Thoracic aorta (tissue), 2 donors: ENCODE measurements at places on chromosomes 1 and 21. TPM values are rescaled to one million over a fixed set of nuclear protein-coding genes. Genes with fewer than 3 reads are reported as not detected.

The PALMD gene
- 24.1 TPM for total RNA-seq

The LRRC71 gene
- not detected for total RNA-seq

The SLC35F3 gene
- total RNA-seq: not detected

The LEFTY2 gene
- 6.2 TPM for total RNA-seq

The GBP4 gene
- 20.2 TPM for total RNA-seq

The MKNK1 gene
- total RNA-seq: 118 TPM

The CYP4Z1 gene
- total RNA-seq: 1.1 TPM

- H3K36me3 ChIP-seq: no peaks in the 10 kb centered on the region
- no peaks in the 10 kb centered on the region for H3K4me1 ChIP-seq
- no peaks in the 10 kb centered on the region for H3K27me3 ChIP-seq
- no peak for DNase-seq
- no peak overlapping the region for H3K4me3 ChIP-seq
These were observed 510.4 kb upstream of the ZP4 start for GRCh38 chr1:238401144-238401543.

- H3K27ac ChIP-seq: peak overlapping the region; percentile 82
- no peak for DNase-seq
- H3K36me3 ChIP-seq: peaks cover 5% of the 10 kb centered on the region
- peak overlapping the region; percentile 67 for H3K4me3 ChIP-seq
- peaks cover 35% of the 10 kb centered on the region for H3K4me1 ChIP-seq
These were observed 61.4 kb downstream of the OLFML2B start for GRCh38 chr1:161962091-161962887.

DNA sequence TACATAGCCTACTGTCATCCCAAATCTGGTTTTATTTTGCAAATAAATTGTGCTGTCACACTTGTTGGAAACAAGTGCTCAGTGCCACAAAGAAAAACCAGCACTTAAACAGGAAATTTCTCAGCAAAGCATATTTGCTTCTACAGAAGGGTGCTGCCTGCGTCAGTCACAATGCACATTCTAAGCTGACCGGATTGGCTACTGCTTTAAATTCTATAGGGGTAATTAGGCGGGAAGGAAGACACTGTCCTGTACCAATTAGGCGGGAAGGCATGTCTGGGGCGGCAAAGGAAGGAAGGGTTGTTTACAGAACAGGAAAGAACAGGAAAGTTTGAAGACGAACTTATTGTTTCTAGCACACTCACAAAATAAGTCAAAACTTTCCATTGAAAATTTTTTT lies 2.8 kb downstream of the IFI16 start:
- no peaks in the 10 kb centered on the region for H3K27me3 ChIP-seq
- DNase-seq: no peak
- H3K4me1 ChIP-seq: peaks cover 32% of the 10 kb centered on the region
- peaks cover 7% of the 10 kb centered on the region for H3K36me3 ChIP-seq

- no peak for DNase-seq
- H3K27me3 ChIP-seq: no peaks in the 10 kb centered on the region
- H3K36me3 ChIP-seq: no peaks in the 10 kb centered on the region
These were observed 7.4 kb downstream of the IFFO2 start for GRCh38 chr1:18948913-18949685.

DNA sequence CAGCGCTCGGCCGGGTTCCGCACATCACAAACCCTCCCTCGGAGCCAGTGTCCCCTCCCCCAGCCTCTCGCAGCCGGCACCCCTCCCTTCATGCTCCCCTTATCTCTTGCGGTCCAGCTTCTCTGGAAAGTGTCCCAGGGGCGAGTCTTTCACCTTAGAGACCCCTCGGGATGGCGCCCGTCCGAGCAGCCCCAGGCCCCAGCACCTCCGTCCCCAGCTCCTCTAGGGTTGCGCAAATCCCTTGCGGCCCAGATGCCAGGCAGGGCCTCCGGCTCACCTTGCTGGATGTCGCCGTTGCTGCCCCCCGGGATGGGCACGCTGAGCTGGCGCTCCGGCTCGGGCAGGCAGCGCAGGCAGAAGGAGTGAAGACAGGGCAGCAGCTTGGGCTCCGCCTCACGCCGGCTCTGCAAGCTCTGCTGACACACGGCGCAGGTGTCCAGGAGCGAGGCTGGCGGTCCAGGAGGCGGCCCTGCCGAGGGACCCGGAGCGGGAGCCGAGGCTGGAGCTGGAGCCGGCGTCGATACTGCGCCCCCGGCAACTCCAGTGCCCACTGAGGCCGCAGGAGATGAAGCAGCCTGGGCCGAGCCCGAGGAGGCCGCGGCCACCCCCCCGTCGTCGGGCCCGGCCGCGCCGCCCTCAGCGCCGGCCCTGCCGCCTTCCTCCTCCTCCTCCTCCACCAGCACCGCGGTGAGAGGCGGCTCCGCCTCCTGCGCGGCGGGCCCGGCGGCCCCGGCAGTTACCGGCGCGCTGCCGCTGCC lies 550 bp downstream of the TRIM33 start:
- peak overlapping the region; percentile 99 for H3K27ac ChIP-seq
- H3K27me3 ChIP-seq: no peaks in the 10 kb centered on the region
- peaks cover 23% of the 10 kb centered on the region for H3K4me1 ChIP-seq
- H3K36me3 ChIP-seq: no peaks in the 10 kb centered on the region
- H3K4me3 ChIP-seq: peak overlapping the region; percentile 89

DNA sequence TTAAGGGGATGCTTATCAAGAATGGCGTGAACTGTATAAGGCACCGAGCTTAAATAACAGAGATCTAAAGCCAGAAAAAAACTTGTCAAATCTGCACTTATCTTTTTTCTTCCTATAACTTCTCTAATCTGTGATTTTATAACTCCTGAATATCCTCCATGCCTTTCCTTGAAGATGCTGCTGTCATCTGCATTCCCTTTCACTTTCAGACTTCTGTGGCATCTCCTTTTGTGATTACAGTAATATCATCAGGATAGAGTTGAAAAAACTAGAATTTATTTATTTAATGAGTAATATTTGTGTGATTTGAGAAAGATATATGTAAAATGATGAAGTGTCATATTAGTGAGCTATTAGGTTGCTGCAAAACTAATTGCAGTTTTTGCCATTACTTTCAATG lies 357.8 kb upstream of the PTBP2 start:
- no peaks in the 10 kb centered on the region for H3K27me3 ChIP-seq
- no peak overlapping the region for H3K27ac ChIP-seq
- H3K4me3 ChIP-seq: no peak overlapping the region
- no peak for DNase-seq
- H3K4me1 ChIP-seq: no peaks in the 10 kb centered on the region

- H3K27ac ChIP-seq: no peak overlapping the region
- DNase-seq: no peak
- H3K36me3 ChIP-seq: no peaks in the 10 kb centered on the region
- no peaks in the 10 kb centered on the region for H3K27me3 ChIP-seq
- no peaks in the 10 kb centered on the region for H3K4me1 ChIP-seq
These were observed 163.2 kb upstream of the NBPF11 start for GRCh38 chr1:148315071-148315811.

DNA sequence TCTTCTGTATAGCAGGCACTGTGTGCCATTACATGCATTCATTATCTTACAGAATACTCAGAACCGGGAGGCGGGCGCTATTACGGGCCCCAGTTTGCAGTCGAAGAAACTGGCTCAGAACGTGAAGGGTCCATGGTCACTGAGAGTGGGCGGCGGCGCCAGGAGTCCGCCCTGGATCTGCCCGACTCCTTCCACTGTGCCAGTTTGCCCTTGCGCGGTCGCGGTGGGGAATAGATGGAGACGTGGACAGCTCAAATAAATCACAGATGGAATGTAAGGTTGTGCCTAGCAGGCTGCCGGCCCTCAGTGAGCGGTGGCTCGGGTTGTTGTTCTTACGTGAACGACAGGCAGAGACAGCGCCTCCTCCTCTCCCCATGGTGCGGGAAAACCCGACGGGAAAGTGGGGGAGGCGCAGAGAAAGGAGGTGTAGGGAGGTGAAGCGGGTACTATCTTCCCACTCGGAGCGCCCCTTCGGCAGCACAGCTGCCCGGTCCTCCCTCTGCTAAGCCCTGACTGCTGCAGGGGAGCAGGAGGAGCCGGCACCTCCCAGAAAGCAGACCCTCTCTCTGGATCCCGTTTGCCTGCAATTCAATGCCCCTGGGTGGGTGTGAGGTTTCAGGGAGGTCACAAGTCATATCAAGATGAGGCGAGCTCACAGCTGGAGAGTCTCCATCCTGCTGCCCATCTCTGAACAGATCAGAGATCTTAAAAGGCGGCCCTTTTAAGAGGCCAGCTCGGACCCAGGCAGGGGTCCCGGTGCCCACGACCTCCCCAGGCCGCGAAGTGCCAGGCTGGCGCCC lies 1.1 kb downstream of the COL9A2 start:
- peak overlapping the region; percentile 54 for H3K27ac ChIP-seq
- H3K4me1 ChIP-seq: no peaks in the 10 kb centered on the region
- no peaks in the 10 kb centered on the region for H3K36me3 ChIP-seq
- H3K4me3 ChIP-seq: peak overlapping the region; percentile 76
- no peaks in the 10 kb centered on the region for H3K27me3 ChIP-seq

DNA sequence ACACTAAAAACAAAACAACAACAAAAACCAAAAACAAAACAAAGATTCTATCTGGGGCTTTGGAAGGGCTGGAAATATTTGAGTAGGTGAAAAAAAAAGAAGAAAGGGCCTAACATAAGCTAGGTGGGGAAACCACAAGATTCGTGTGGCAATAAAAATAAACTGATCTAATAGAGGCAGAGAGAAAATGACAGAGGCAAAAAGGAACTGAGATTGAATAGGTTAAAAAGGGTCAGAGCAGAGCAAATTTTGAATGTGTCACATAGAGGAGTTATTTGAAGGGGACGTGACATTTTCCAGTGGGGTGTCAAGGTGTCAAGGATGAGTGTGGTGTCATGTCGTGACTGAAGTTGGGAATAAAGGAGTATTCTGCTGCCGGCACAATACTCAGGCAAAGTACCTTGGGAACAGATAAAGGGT lies 65.2 kb upstream of the RALGPS2 start:
- H3K4me3 ChIP-seq: no peak overlapping the region
- no peak for DNase-seq
- H3K27me3 ChIP-seq: no peaks in the 10 kb centered on the region
- H3K4me1 ChIP-seq: no peaks in the 10 kb centered on the region
- no peaks in the 10 kb centered on the region for H3K36me3 ChIP-seq

DNA sequence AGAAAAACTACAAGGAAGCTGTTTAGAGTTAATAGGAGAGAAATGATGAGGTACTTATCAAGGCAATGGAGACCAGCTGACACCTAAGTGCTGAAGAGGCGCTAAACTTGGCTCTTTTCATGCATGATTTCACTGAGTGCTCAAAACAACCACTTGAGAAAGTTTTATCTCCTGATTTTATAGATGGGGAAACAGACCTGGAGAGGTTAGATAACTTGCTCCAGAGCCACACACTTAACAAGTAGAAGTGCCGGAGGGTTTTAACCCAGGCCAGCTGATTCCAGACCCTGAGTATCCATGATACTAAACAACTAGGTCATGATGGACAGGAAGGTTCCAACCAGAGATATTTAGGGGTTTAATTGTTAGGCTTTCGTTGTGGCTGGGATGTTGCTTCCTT lies 25.9 kb downstream of the UBE2U start:
- H3K27me3 ChIP-seq: no peaks in the 10 kb centered on the region
- H3K4me1 ChIP-seq: no peaks in the 10 kb centered on the region
- no peak overlapping the region for H3K27ac ChIP-seq
- H3K36me3 ChIP-seq: no peaks in the 10 kb centered on the region
- no peak overlapping the region for H3K4me3 ChIP-seq

GRCh38 chr21:46052703-46053651 lies 44.9 kb upstream of the COL6A2 start:
- peaks cover 73% of the 10 kb centered on the region for H3K4me1 ChIP-seq
- no peaks in the 10 kb centered on the region for H3K27me3 ChIP-seq
- H3K36me3 ChIP-seq: no peaks in the 10 kb centered on the region

DNA sequence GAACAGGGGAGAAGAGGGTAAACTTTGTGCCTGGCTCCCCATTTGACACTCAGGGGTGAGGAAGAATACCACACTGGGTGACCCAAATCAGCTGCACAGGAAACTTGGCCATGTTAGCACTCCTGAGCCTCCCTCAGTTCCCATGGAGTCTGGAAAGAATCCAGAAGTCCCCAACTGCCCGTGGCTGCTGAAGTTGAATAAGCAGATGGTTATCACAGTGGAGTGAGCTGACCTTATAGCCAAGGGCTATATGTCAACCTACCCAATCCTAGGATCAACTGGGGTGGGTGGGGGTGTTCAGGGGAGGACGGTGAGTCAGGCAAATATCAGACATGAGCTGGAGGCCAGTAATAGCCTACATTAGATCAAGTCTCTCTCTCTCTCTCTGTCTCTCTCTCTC lies 20.4 kb downstream of the KCNH1 start:
- no peak overlapping the region for H3K27ac ChIP-seq
- H3K4me3 ChIP-seq: no peak overlapping the region
- no peak for DNase-seq
- no peaks in the 10 kb centered on the region for H3K4me1 ChIP-seq

DNA sequence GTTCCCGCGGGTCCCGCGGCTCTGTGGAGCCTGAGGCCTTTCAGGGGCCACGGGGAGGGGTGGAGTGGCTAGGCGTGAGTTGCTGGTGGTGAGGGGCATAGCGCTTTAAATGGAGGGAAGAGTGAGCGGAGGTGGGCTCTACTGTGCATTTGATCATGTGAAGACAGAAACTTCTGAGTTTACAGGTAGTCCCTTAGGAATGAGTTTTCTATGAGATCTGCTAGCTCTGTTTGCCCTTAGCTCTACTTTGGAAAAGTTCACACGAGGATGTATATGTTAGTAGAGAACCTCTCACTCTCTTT lies 593 bp downstream of the ST6GALNAC3 start:
- peak overlapping the region; percentile 89 for H3K4me3 ChIP-seq
- no peaks in the 10 kb centered on the region for H3K36me3 ChIP-seq
- DNase-seq: no peak
- H3K4me1 ChIP-seq: peaks cover 6% of the 10 kb centered on the region

- H3K4me3 ChIP-seq: no peak overlapping the region
- H3K27me3 ChIP-seq: no peaks in the 10 kb centered on the region
- H3K36me3 ChIP-seq: no peaks in the 10 kb centered on the region
- no peaks in the 10 kb centered on the region for H3K4me1 ChIP-seq
- no peak overlapping the region for H3K27ac ChIP-seq
These were observed 66.3 kb downstream of the LMO4 start for GRCh38 chr1:87394982-87395381.

DNA sequence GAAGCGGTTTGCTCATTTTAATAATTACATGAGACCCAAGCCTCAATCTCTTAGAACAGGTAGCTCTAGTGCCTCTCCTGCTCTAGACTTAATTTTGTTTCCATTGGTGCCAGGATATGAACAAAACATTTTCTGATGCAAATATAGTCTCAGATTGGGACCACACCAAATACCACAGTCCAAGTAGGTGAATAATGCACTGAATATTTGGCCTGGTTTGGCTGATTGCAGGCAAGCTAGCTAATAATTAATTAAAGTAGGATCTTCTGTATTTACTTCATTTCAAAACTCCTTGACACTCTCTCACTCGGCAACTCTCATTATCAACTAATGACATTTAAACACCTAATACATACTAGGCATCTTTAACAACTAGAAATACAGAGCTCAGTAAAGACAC lies 219.6 kb downstream of the LTN1 start:
- no peak overlapping the region for H3K4me3 ChIP-seq
- H3K27ac ChIP-seq: peak overlapping the region; percentile 90
- no peak for DNase-seq
